ENCODE measurements at places on chromosomes 3 and 15. TPM values are rescaled to one million over a fixed set of nuclear protein-coding genes. Genes with fewer than 3 reads are reported as not detected.

The SEMA6D gene
- 25.8 TPM for total RNA-seq

The PLAAT1 gene
- not detected for total RNA-seq

The SERPINI2 gene
- not detected for total RNA-seq

The MASP1 gene
- total RNA-seq: 214 TPM

The TIGIT gene
- total RNA-seq: not detected

The CA12 gene
- 7.3 TPM for total RNA-seq

The RAB43 gene
- 21.4 TPM for total RNA-seq

The HACL1 gene
- 23.0 TPM for total RNA-seq

The CHCHD6 gene
- 9.2 TPM for total RNA-seq

The USP50 gene
- total RNA-seq: 0.29 TPM

The CYP1A1 gene
- 0.72 TPM for total RNA-seq

The HHLA2 gene
- total RNA-seq: not detected

The ULK4 gene
- 18.0 TPM for total RNA-seq

The PLA2G4B gene
- 0.66 TPM for total RNA-seq

The BTLA gene
- not detected for total RNA-seq

The POPDC2 gene
- total RNA-seq: 0.44 TPM

The RETNLB gene
- not detected for total RNA-seq

The ISL2 gene
- total RNA-seq: not detected

The WNT7A gene
- total RNA-seq: not detected

The P2RY13 gene
- not detected for total RNA-seq
